PC-3 (cell line): ENCODE measurements at places on chromosomes 16 and 17. TPM values are rescaled to one million over a fixed set of nuclear protein-coding genes. Genes with fewer than 3 reads are reported as not detected.

GRCh38 chr17:45132572-45133463 is 503 bp upstream of the PLCD3 start:
- H3K4me1 ChIP-seq, result peaks cover 48% of the 10 kb centered on the region
- H3K4me3 ChIP-seq, result peak overlapping the region; percentile 75
- peak; percentile 92 for DNase-seq
- no peaks in the 10 kb centered on the region for H3K27me3 ChIP-seq

DNA sequence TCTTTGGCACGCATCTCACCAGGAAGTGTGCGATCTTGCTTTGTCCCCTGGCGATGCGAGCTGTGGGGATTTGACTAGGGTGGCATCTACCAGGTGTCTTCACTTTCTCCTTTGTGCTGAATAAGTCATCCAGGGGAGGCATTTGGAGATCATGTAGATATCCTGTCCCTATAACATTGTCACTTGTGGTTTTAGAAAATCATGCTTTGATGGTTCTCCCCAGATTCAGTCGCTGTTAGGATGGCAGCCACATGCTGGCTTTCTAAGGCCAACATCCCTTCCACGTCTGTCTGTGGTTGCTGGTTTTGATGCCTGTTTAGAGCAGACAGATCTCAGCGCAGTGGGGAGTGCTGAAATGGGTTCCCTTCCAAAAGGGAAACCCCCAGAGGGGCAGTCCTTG is 2.5 kb downstream of the ADAD2 start:
- H3K36me3 ChIP-seq, result no peaks in the 10 kb centered on the region
- H3K27ac ChIP-seq, result no peak overlapping the region
- DNase-seq, result no peak

DNA sequence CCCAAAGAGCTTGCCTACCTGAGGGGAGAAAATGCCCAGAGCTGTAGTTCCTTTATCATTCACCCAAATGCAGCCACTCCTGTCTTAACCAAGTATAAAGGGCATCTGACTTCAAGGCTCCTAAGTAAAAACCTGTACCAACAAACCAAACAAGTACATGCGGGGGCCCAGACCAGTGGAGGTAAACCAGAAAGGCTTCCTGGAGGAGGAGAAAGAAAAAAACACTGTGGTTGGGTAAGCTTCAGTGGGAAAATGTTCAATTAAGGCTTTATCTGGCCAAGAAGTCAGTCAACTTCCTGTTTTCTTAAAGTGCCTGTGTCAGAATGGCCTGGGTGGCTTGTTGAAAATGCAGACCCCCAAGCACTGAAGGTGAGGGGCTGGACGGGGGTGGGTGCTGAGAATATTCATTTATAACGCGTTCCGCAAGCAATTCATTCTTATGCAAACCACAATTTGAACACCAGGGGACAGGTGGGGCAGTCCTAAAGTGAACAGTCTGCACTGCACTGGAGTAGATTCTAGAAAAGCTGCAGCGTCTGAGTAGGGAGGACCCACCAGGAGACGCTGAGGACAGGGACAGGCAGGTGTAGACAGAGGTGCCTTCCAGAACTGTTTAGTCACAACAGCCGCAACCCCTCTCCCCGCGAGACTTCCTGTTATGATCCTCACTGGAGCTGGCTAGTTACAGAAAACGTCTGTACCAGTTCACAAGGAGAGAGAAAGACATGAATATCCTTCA is 467.1 kb downstream of the SOX9 start:
- H3K4me3 ChIP-seq, result peak overlapping the region; percentile 95
- H3K27ac ChIP-seq, result peak overlapping the region; percentile 91
- peaks cover 32% of the 10 kb centered on the region for H3K4me1 ChIP-seq
- H3K27me3 ChIP-seq, result no peaks in the 10 kb centered on the region
- peak; percentile 78 for DNase-seq

Gene CX3CL1
- 0.35 TPM in 1 of 2 replicates, not detected in the other for total RNA-seq

DNA sequence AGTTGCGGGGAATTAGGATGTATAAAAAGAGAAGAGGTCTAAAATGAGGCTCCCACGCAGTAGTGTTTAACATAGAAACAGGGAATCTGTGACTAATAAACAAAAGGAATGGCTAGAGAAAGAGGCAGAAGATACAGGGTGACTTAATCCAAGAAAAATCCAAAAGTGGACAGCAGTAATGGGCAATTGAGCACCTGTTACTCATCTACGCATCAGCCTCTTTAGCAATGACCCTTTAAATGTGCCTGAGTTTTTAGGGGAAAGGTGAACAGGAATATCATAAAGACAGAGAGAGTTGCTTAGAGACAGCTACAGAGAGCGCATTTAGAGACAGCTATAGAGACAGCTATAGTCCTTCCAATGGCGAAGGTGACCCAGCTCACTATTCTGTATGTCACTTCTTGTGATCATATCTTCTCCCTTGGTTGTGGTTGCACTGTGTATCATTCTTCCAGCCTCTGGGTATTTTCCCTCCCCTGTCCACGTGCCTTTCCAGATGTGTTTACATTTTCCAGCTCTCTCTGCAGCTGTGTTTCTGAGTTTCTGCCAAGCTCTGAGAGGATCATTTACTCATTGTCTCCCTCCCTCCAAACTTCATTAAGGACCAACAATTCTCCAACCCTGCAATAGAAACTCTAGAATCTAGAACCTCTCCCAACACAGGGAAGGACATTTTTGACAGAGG is 61.5 kb downstream of the MYOCD start:
- H3K27me3 ChIP-seq, result 0 out of 2 replicates have a peak, but pooled peaks cover 6% of the 10 kb centered on the region
- no peak overlapping the region for H3K27ac ChIP-seq
- H3K4me1 ChIP-seq, result 0 out of 2 replicates have a peak, but pooled peaks cover 6% of the 10 kb centered on the region

GRCh38 chr16:51039638-51040331 is 111.3 kb downstream of the SALL1 start:
- no peaks in the 10 kb centered on the region for H3K4me1 ChIP-seq
- H3K4me3 ChIP-seq, result no peak overlapping the region
- H3K27me3 ChIP-seq, result no peaks in the 10 kb centered on the region
- no peak for DNase-seq
- H3K36me3 ChIP-seq, result no peaks in the 10 kb centered on the region

GRCh38 chr17:77178563-77178962 is 37.8 kb downstream of the SEC14L1 start:
- peaks cover 25% of the 10 kb centered on the region for H3K36me3 ChIP-seq
- H3K27me3 ChIP-seq, result no peaks in the 10 kb centered on the region
- no peaks in the 10 kb centered on the region; the same call in 1 of the 2 replicates for H3K4me1 ChIP-seq
- no peak for DNase-seq

GRCh38 chr16:11190588-11191560 is 65.1 kb downstream of the SOCS1 start:
- peak; percentile 25 for DNase-seq
- no peaks in the 10 kb centered on the region for H3K27me3 ChIP-seq
- H3K27ac ChIP-seq, result no peak overlapping the region
- H3K4me1 ChIP-seq, result peaks cover 8% of the 10 kb centered on the region; the same call in 1 of the 2 replicates
- H3K36me3 ChIP-seq, result no peaks in the 10 kb centered on the region
- H3K4me3 ChIP-seq, result no peak overlapping the region

- no peak overlapping the region for H3K4me3 ChIP-seq
- H3K36me3 ChIP-seq, result no peaks in the 10 kb centered on the region
- no peaks in the 10 kb centered on the region for H3K4me1 ChIP-seq
- no peak overlapping the region for H3K27ac ChIP-seq
- no peak for DNase-seq
- H3K27me3 ChIP-seq, result peaks cover 22% of the 10 kb centered on the region
These were observed 356.0 kb downstream of the C16orf95 start for GRCh38 chr16:86961171-86961601.

Gene RHBDF2
- total RNA-seq, result 52.3 and 74.8 TPM in 2 replicates

- H3K4me1 ChIP-seq, result no peaks in the 10 kb centered on the region
- H3K27me3 ChIP-seq, result peaks cover 86% of the 10 kb centered on the region
- no peak for DNase-seq
- H3K27ac ChIP-seq, result no peak overlapping the region
- no peak overlapping the region for H3K4me3 ChIP-seq
These were observed 92.5 kb downstream of the UTP18 start for GRCh38 chr17:51352798-51353197.

GRCh38 chr17:34303606-34304005 is 15.6 kb upstream of the CCL8 start:
- H3K4me1 ChIP-seq, result no peaks in the 10 kb centered on the region
- DNase-seq, result no peak
- H3K36me3 ChIP-seq, result no peaks in the 10 kb centered on the region
- no peak overlapping the region for H3K4me3 ChIP-seq
- H3K27me3 ChIP-seq, result no peaks in the 10 kb centered on the region

DNA sequence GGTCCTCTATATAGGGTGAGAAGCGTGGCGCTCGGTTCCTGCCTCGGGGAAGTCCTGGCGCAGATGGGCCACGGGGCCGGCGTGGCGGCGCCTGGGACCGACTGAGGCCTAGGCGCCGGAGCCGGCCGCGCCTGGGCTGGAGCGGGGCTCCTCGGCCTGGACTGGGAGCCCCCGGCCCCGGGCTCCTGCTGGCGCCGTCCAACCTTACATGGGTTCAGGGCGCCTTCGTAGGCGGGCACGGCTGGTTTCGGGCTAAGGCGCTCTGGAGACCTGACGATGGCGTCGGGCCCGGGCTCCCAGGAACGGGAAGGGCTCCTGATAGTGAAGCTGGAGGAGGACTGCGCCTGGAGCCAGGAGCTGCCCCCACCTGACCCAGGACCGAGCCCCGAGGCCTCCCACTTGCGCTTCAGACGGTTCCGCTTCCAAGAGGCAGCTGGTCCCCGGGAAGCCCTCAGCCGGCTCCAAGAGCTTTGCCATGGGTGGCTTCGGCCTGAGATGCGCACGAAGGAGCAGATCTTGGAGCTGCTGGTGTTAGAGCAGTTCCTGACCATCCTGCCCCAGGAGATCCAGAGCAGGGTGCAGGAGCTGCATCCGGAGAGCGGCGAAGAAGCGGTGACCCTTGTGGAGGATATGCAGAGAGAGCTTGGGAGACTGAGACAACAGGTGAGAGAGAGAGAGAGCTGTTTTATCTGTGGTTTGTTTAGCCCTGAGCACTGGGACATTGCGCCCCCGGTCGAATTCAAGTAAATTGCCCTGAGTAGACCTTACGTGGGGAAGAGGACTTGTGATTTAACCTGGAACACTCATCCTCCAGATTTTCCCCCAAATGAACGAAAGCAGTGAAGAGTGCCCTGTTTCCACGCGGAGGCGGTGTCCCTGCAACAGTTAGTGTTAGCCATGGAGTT is 504 bp downstream of the ZNF263 start:
- peak overlapping the region; percentile 98 for H3K27ac ChIP-seq
- peaks cover 6% of the 10 kb centered on the region for H3K4me1 ChIP-seq
- DNase-seq, result no peak
- peak overlapping the region; percentile 76 for H3K4me3 ChIP-seq

Gene CSH2
- not detected in 2 replicates for total RNA-seq

DNA sequence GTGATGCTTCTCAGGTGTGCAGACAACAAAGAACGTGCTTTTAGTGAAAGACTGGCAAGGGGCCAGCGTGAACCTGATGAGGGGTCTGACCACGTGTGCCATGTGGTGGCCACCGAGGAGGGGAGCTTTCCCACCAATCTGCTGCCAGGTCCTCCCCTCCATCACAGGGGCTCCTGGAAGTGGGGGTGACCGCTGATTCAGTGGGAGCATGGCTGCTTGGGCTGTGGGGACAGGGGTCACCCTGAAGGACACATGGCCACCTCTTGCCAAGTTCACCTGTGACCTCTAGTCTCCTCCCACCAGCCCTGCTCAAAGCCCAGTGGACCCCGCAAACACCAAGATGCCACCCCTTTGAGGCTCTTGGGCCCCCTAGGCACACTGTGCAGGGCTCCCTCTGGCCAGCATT is 37.9 kb upstream of the MTSS2 start:
- no peaks in the 10 kb centered on the region for H3K4me1 ChIP-seq
- H3K4me3 ChIP-seq, result no peak overlapping the region
- no peak for DNase-seq
- no peaks in the 10 kb centered on the region for H3K27me3 ChIP-seq

Gene PIK3R6
- total RNA-seq, result not detected in 2 replicates

Gene LPO
- total RNA-seq, result not detected in 2 replicates

Gene PHOSPHO1
- 1.1 and 1.7 TPM in 2 replicates for total RNA-seq

DNA sequence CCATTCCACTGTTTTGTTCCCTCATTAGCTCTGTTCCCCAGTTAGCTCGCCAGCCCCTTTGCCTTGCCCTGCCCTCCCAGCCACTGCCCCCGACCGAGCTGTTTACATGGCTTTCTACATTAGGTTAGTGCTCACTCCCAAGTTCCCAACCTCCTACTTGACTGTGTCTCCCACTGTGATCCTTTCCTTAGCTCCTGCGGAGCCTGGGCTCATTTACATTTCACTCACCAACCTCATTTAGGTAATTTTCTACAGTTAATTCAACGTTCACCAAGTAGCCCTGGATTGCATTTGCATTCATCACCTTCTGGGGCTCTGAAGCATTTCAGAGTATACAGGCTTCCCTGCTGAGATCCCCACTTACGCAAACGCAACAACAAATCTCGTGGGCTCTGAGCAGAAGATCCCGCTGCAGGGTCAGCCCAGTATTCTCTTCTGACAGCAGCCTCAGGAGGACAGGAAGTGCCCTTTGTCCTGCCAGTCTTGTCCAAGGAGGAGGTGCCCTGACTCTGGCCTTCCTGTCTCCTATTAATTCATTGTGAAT is 325.8 kb upstream of the CCL2 start:
- no peak for DNase-seq
- H3K4me1 ChIP-seq, result no peaks in the 10 kb centered on the region
- no peak overlapping the region for H3K4me3 ChIP-seq
- H3K27me3 ChIP-seq, result no peaks in the 10 kb centered on the region
- no peaks in the 10 kb centered on the region for H3K36me3 ChIP-seq

DNA sequence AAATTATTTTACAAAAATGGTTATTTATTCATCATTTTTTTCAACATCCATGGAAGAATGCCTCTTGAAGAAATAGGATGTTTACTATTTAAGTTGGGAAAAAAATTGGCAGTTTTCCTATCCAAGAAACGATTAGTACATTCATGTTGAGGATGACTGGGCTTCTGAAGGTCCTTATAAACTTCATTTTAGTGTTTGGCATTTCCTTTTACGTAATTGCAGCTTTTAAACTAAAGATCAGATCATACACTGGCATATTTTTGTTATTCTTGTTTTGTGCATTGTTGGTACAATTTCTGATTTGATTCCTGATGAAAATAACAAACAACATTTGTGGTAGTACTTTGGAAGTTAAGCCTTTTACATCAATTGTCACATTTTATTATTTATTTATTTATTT is 11.5 kb downstream of the KCNJ16 start:
- H3K27me3 ChIP-seq, result no peaks in the 10 kb centered on the region
- DNase-seq, result peak; percentile 59
- no peak overlapping the region for H3K27ac ChIP-seq
- H3K4me3 ChIP-seq, result no peak overlapping the region
- H3K4me1 ChIP-seq, result peaks cover 15% of the 10 kb centered on the region
- no peaks in the 10 kb centered on the region for H3K36me3 ChIP-seq

DNA sequence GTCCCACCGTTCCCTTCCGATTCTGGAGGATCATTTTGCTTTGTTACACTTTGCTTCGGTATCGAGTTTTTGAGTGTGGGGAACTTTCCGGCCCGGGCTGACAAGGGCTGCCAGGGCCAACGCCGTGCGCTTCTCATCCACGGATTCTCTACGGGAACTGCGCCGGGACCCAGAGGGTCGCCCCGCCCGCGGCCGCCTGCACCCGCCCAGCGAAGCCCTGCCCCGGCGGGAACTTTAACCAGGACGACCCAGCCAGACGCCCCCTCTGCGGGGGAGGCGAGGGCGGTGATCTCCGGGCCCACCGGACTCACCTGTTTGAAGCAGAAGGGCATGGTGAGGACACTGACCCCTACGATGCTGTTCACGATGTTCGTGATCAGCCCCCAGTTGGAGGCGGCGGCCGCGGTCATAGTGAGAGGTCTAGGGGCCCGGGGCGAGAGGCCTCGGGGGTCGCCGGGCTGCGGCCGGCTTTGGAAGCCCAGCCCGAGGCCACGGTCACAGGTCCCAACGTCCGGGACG is 536 bp downstream of the SLC38A10 start:
- H3K27me3 ChIP-seq, result no peaks in the 10 kb centered on the region
- peaks cover 13% of the 10 kb centered on the region for H3K4me1 ChIP-seq
- peak overlapping the region; percentile 78 for H3K4me3 ChIP-seq
